ENCODE measurements at places on chromosomes 5 and 9.
A peak's percentile ranks its signal among the peaks of the same experiment; 100 is the strongest.

DNA sequence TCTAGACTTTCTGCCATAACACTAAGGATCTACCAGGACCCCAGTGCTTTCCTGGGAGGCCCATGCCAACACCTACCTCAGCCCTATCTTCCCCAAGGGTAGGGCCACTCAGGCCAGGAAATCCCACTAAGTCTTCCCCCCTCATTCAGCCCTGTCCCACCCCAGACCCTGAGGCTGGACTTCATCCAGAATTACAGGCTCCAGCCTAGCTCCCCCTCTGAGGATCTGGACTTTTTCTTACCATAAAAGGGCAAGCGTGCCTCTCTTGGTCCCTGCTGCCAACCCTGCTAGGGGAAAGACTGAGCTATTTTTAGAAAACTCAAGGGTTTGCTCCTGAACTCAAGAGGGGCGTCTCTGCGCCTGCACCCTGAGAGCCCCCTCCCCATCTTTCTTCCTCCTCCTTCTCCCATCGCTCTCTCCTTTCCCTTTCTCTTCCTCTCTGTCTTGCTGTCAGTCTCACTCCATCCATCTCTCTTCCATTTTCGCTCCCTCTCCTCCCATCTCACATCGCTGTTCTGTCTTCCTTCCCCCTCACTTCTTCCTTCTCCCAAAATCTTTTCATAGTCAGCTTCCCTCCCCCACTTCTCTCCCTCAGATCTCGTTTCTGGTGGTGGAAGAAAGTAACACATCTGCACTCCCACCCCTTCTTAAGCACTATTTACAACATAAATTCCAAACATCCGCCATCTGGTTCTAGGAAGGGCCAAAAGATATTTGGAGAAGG, 38.1 kb upstream of the IL17B start:
- no peak for DNase-seq

DNA sequence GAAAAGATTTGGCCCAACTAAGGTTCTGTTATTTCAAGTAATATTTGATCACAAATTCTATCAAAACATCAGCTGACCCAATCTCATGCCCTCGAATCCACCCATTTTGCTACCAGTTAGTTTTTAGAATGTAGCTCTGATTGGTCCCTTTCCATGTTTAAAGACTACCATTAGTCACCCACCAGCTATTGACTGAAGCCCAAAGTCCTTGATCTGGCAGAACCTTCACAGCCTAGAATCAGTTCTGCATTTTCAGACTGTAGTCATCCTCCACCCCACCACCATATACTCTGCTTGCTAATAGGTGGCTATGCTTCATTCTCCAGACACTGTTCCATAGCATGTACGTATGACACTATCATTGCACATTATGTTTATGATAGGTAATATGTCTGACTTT, 182.2 kb upstream of the TARS1 start:
- no peak for DNase-seq

DNA sequence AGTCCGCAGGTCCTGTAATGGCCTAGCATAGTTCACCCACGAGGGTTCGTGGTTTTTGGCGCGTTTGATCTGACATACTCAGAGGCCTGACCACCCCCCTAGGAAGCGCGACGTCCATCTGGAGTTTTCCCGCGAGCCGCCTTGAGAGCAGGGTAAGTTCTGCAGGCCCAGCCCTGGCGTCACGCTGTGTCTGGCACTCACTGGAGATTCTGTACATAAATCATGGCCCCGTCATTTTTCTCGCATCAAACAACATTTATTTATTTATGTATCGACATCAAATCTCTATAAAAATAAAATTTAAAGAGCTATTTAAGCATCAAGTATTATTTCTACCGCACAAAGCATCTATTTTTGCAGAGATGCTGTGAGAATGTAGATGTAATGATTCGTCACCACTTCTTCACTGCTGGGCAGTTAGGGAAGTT, 437 bp upstream of the TRIM41 start:
- DNase-seq = no peak

- DNase-seq = peak; percentile 80
Observed at GRCh38 chr9:112839331-112839730, 51.3 kb downstream of the SLC46A2 start.

DNA sequence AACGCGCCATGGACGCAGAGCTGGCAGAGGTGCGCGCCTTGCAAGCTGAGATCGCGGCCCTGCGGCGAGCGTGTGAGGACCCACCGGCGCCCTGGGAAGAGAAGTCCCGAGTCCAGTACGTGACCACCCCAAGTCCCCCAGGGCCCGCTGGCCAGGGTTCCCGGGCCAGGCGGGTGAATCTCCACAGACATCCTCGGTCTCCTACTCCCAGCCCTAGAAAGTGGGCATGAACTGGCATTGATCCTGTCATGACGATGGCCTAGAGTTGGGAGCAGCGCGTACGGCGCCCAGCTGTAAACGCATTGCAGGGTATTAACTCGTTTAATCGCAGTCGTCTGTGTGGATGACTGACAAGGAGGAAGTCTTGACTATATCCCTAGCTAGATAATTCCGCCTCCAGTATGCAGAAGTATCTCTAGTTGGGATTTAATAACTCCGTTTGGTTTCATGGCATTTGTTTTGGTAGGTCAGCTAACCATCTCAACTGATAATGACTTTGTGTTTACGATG, 293 bp downstream of the CENPP start:
- DNase-seq = peak; percentile 46

- no peak for DNase-seq
Observed at GRCh38 chr9:125906144-125906543, 159.0 kb downstream of the PBX3 start.

- DNase-seq = peak; percentile 99
Observed at GRCh38 chr5:172800088-172800551, 29.1 kb upstream of the DUSP1 start.

DNA sequence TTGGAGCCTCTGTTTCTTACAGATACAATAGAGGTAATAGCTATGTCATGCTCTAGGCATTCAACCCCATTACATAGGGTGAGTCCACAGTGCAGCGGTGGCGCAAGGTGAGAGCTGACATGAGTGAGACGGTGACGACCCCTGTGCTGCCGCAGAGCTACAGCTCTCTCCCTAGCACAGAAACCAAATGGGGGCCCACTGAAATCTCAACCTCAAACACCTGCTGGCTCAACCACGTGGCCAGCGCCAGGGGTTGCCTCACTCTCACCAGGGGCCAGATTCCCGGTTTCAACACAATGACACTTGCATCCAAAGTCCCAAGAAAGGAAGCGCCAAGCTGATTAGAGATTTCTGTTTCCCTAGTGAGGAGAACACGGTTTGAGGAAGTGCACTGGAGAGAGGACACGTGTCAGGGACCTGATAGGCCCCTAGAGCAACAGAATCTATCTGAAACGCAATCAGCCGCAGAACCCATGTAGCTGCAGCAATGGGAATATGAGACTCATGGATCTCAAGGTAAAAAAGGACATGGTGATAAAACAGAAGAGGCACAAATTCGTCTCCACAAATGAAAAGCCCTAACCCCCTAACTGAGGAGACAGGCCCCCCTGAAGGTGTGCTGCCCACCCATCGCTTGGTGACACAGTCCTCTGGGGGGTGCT, 114.3 kb downstream of the CRB2 start:
- DNase-seq = peak; percentile 79

GRCh38 chr5:132947671-132948070, 15.8 kb downstream of the AFF4 start:
- no peak for DNase-seq

DNA sequence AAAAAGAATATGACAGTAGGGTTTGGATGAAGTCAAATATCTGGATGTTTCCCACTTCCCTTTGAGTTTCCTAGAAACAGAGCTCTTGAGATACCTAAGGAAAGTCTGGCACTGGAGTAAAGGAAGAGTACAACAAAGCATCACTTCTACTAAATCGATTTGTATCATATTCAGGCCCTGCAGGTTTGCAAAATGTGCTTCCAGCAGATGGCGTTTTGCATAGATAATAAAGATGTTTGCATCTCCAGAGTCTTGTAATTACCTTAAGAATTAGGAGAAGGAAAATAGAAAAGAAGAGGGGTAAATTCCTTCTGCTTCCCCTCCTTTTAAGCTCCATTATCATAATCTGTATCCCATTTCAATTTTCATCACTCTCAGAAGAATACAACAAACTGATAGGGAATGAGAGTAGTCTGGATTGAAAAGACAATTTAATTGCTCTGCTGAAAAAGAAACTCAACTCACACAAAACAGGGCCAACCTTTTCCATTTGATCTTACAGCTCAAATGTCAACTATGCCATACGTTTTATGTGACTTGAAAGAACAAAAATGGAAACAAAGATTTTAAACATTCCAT, 380.4 kb downstream of the PTPRD start:
- no peak for DNase-seq

Data from suppressor macrophage (primary cell).